ENCODE measurements at places on chromosomes 2 and 18.

DNA sequence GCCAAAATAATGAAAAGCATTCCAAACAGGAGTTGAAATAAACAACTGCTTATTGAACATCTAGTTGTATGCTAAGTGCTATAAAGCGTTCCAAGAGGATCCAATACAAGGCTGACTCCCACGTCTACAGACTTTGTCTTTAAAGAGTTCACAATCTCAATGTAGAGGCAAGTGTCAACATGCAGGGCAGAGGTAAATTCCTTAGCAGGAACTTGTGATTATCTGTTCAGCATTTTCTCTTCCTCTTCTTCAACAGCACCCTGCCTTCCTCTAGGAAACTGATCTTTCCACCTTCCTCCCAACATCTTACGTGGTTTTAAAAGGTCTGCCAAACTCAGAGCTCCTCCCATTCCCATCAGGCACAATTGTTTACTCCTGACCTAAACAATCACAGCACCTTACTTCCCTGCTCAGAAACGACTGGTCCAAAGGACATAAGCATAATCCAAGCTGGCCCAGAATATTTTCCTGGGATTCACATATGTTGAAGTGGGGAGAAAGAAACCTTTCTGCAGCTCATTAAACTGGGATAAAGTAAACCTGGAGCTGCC, 83.9 kb downstream of the ITSN2 start:
- no peak for DNase-seq

GRCh38 chr18:55903911-55904310, 315.9 kb upstream of the TCF4 start:
- no peak for DNase-seq

DNA sequence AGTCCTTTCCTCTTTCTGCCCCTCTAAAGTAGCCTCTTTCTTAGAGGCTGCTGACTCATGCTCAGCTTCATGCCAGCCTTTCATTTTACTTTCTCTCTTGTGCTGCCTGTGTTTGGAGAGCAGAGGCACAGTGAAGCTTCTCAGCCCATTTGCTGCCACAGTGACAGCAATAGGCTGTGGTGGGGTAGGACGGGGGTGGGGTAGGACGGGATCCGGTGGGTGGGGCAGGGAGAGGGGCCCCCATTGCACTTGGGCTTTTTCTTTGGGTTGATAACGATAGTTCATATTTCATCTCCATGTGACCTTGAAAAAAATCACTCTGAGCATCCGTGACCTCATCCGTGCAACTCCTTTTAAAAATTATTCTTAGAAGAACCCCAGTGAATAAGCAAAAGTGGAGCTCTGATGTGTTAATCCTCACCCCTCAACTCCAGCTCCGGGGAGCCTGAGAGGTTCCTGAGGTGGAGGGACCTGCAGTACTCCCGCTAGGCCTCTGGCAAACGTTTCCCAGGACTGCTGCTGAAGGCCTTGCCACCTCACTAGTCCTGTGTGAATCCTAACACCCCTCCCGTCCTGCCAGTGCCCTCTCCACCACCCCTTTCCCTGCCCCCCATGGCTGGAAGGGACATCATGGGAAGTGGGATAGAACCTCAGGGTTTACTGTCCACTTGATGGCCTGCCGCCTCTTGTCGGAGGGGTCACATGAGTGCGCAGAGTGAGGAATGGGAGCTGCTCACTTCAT, 70.8 kb downstream of the INPP4A start:
- DNase-seq = no peak

DNA sequence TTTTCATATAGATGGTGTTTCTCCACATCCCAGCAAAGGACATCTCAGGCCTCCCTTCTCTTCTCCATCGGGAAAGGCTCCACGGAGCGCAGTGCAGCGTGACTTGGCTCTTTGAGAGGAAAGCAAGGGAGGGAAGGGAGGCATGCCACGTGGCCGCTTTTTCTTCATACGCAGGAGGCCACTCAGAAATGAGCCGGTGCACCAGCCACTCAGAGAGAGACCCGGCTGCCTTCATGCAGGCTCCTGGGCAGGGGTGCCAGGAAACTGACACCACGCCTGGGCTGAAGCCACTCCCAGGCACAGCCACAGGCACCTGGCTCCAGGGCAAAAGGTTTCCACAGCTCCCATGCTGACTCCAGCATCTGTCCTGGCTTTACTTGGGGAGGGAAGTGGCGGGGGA, 11.1 kb upstream of the LOXHD1 start:
- no peak for DNase-seq

DNA sequence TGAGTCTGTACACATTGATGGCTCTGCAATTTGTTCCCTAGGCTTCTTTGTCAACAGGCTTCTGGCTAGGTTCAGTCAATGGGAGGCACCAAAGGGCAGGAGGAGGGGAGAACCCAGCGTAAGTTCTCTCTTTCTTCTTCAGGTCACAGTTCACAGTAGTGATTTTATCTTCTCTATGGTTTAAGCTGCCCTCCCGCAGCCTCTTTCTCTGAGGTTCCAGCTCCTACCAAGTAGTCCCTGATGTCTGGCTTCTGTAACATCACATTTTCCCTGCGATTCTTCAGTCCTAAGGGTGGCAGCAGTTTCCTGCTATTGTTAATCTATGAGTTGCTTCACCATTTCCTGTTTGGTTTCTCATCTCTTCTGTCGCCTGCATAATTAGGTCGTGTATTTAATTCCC, 107.4 kb downstream of the CPO start:
- peak; percentile 9 for DNase-seq
